ENCODE measurements at places on chromosomes 6 and 20.

GRCh38 chr6:127900935-127901334 is at the start of gene THEMIS:
Gene THEMIS (minus strand): TSS chr6:127901058. CDS start chr6:127900932, 126 bp downstream.
- no peak for DNase-seq

DNA sequence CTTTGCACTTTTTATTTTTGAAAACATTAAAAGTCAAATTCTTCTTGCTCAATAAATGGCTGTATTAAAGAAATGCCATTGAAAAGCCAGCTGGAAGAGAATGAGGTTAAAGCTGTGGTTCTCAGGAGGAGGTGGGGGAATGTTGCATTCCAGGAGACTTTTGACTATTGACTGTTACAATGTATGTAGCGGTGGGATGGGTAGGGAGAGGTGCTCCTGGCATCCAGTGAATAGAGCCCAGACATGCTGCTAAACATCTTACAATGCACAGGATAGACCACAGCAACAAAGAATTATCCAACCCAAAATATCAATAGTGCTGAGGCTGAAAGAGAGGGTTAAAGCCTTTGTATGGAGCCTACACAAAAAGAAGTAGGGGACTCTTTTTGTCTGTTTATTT is 295.9 kb downstream of the NKAIN2 start:
- no peak for DNase-seq

DNA sequence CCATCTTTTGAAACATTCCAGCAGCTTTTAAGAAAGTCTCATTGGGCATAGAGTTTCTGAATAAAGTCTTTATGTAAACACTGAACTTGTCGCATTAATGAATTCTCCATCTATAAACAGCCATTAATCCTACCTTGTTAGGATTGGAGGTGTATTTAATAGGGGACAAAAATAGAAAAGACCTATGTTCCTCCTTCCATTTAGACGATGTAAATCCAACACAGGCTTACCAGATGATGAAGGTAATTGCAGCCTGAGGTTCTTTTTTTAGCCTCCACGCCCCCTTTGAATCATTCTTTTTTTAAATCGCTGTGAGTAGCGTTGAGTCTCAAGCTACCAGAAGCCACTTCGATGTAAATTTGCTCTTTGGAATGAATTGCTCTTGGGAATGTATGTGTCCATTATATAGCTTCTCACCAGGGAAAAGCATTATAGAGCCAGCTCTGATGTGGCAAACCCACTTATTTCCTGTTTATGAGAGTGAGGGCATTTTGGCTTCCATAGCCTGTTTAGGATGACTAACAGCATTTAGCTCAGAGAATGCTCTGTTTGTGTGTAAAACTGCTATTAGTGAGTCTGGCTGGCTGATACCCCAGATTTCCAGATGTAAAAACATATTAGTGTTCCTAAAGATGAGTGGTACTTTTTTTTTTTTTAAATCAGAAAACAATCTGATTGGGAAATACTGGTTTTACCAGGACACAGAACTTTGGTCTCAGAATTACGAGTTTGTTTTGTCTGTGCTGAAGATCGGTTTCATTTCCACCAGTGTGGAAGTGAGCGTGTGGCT is 74.9 kb upstream of the CLDN20 start:
- DNase-seq = peak; percentile 41

- no peak for DNase-seq
Observed at GRCh38 chr20:64010711-64011237, 25.2 kb upstream of the C20orf204 start.

DNA sequence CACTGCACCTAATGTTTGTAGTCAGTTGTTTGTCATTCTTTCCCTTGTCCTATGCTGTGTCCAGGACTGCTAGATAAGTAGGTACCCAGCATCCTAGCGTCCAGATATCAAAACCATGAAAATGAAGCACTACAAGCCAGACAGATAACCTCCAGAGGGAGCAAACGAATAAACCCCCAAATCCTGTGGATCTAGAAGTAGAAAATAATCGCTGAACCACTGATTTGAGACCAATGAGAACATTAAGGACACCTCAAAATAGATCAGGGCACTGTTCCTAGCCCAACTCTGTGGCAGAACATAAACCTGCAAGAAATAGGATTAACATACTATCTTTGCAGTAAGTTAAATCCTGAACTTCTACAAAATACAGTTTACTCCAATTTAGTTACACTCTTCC is 1.1 kb upstream of the KLHL32 start:
- no peak for DNase-seq
